Aorta (tissue), 5 donors: ENCODE measurements at places on chromosomes 3 and 15. TPM values are rescaled to one million over a fixed set of nuclear protein-coding genes. Genes with fewer than 3 reads are reported as not detected.

The ZNF385D gene
- 108 TPM for total RNA-seq

The EBLN2 gene
- 7.8 TPM for total RNA-seq

- H3K36me3 ChIP-seq: no peaks in the 10 kb centered on the region
- no peaks in the 10 kb centered on the region for H3K27me3 ChIP-seq
- H3K4me3 ChIP-seq: no peak overlapping the region
These were observed 167.8 kb downstream of the CHST2 start for GRCh38 chr3:143287403-143287802.

DNA sequence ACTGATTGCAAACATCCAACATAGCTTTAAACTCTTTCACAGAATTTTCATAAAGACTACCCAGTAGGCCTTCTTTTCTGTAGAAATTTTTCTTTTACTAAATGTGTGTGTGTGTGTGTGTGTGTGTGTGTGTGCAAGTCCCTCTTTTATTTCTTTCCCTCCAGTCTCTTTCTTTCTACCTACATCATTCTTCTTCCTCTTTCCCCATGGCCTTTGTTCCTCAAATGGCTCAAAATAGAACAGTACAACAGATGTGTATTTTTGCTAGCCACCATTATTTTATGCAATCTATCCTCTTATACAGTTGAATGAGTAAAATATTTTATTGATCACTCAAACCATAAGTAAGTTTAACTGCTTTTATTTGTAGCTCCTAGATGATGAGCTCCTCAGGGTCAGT, 76.4 kb downstream of the USF3 start:
- H3K4me3 ChIP-seq: no peak overlapping the region
- H3K36me3 ChIP-seq: no peaks in the 10 kb centered on the region
- DNase-seq: no peak
- no peaks in the 10 kb centered on the region for H3K4me1 ChIP-seq

- no peak overlapping the region for H3K4me3 ChIP-seq
- no peaks in the 10 kb centered on the region for H3K4me1 ChIP-seq
- H3K27ac ChIP-seq: no peak overlapping the region
- DNase-seq: no peak
These were observed 71.0 kb downstream of the ZMAT3 start for GRCh38 chr3:179000659-179001058.
